ENCODE measurements at places on chromosomes 4 and X.

DNA sequence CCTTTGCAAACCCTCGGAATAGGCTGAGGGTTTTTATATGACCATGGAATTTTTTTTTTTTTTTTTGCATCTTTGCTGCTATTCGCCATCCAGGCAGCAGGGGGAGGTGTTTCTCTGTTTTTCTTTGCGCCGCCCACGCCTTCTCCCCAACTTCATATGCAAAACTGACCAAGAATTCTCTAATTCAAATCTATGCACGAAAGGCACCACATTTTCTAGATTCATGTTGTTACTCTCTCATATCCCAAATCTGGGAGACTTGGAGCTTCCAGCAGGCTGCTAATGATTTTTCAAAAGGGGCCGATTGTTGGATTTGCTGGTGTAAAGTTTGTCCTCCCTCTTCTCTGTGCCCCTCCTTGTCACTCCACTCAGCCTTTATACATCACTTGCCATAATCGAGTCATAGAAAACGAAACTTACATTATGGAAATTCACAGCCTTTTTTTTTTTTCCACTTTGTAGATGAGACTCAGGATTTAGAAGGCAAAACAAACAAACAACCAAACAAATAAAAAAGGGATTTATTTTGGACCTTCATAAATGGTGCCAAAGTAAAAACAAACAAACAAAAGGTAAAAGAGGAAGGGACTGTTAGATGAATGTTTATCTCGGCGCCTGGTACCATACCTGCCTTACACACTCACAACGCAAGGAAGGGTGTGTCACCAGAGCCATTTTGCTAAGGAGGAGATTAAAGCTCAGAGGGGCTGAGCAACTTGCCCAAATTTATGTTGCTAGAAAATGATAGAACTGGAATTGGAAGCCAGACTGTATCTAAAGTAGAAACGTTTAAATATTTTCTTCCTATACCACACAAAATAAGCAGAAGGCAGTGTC, 29.3 kb upstream of the BOD1L1 start:
- peak; percentile 10 for DNase-seq

DNA sequence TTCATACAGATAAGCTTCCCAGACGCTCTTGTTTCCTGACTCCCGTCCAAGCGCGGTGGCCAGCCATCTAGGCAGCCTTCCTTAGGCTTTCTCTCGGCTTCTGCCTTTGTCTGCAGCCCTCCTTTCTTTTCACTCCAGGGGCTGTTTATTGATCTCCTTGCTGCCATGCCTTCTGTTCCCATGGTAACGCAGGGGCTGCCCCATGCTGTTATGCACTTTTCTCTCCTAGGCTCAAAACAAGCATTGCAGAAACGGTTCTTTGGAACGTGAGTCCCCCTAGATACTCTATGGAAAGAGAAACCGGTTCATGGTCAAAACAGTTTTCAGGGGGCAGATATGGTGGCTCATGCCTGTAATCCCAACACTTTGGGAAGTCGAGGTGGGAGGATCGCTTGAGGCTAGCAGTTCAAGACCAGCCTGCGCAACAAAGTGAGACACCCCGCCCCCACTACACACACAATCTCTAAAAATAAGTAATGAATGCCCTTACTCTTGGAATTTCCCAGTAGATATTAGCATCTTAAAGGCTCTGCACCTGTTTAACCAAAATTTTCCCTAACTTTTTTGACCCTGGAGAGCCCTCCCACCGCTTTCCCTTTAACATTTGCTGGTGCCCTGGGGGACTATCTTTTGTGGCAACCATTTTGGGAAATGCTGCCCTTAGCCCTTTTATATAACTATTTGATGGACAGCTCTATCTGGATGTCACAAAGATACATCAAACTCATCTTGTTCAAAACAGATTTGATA, 53.9 kb upstream of the ZNF157 start:
- DNase-seq = no peak

GRCh38 chr4:16162891-16163290, 63.4 kb downstream of the TAPT1 start:
- no peak for DNase-seq

- no peak for DNase-seq
Observed at GRCh38 chr4:102390438-102390837, 45.2 kb upstream of the SLC39A8 start.

DNA sequence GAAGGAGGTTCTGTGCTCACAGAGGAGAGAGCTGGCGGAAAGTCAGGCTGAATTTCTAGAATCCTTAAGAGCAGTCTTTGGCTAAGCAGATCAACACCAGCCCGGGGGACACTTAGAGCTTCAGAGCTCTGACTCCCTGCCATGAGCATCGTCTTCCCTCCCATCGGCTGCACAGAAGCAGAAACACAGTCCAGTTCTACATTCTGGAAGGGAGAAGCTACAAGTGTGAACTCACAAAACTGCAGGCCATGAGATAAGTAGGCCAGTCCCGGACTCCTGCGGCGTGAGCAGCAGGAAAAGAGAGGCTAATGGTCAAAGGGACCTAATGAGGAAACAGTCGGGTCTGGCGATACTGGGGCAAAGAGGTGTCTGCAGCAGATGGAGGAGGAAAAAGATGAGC, 211.5 kb downstream of the DHX15 start:
- no peak for DNase-seq

DNA sequence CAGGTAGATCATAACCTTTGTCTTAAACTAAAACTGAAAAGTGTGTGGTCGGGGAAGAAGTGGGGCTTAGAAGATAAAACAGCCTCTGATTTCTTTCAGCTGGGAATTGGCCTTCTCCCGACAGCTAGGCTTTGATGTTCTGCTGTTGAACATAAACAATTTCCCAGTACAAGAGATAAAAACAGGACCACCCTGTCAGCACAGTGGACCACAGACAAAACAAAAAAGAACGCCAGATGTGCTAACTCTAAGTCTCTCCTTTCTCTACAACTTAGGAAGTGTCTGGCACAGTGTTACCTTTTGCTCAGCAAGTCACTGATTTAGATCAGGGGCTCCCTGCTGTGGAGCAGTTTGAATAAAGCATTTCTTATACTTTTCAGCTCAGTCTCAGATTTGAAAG, 87.5 kb upstream of the UXT start:
- no peak for DNase-seq

DNA sequence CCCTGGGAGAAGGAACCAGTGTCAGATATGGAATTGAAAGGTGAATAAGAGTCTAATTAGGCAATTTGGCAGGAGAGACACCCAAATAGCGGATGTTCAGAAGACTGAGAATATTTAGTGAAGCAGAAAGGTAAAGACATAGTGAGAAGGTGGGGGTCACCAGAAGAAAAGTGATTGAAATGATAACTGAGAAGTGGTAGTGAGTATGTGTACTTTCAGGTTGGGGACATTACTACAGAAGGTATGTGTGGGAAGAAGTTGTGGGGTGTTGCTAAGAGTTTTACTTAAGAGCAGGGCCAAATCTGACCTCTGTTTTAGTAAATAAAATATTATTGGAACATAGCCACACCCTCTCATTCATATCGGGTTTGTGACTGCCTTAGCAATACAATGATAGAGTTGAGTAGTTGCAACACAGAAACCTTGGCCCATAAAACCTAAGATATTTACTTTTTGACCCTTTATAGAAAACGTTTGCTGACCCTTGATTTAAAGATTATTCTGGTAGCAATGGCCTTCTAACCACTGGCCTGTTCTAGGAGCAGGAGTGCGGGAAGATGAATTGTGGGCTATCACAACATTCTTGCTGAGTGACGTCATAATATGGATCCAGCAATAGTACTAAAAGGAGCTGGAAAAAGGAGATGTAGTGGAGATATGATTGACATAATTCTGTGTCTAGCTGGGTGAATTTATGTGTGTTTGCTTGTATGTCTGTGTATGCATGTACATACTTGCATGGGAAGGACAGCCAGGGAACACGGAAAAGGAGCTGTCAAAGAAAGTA, 115.3 kb downstream of the HS3ST1 start:
- DNase-seq = no peak

DNA sequence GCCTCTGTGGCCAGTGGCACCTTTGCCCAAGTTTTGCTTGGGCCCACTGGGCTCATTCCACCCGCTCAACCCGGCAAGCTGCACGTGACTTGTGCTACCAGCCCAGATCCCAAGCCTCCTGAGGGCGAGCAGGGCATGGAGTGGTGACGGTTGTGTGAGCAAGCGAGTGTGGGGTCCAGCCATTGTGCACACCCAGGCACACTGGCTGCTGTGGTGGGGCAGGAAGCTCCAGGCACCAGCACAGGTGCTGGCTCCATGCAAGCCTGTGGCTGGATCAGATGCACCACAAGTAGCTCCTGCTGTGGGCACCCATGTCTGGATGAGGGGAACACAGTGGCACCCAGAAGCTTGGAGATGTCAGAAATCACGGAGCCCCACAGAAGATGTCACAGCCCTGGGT, 557.0 kb upstream of the GNPDA2 start:
- DNase-seq = no peak

GRCh38 chrX:119694601-119695534, 1.9 kb upstream of the SEPTIN6 start:
- DNase-seq = no peak

DNA sequence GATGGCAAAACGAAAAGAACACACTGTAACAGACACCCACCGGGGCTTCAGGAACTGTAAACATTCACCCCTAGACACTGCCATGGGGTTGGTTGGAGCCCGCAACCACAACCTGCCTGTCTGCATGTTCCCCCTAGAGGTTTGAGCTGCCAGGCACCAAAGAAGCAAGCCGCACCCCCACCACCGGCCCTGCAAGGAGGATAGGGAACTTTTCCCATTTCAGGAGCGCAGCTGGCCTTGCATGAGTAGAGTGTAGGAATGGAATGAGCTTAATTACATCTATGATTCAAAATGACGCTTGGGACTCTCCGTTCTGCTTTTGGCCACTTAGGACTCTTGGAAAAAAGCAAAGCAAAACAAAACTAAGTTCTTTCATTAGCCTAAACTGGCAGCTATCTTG, 243.6 kb upstream of the CTSO start:
- DNase-seq = no peak

GRCh38 chrX:154751203-154751668, 359 bp upstream of the GAB3 start:
- DNase-seq = no peak

DNA sequence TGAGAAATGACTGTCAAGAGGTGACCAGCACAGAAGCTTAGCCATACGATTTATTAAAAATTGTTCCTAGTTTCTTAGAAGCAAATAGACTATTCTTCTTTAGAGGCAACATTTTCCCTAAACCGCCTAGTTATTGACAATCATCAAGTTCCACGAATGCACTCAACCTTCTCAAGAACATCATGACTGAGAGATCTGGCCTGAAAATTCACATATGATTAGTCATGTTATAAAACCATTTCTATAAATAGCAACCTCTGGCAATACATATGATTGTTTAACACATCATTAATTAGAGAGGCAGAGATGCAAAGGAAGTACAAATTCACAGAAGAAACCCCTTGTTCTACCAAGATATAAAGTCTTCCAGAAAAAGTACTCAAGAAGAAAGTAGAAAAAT, 6.7 kb downstream of the NUP62CL start:
- DNase-seq = no peak

DNA sequence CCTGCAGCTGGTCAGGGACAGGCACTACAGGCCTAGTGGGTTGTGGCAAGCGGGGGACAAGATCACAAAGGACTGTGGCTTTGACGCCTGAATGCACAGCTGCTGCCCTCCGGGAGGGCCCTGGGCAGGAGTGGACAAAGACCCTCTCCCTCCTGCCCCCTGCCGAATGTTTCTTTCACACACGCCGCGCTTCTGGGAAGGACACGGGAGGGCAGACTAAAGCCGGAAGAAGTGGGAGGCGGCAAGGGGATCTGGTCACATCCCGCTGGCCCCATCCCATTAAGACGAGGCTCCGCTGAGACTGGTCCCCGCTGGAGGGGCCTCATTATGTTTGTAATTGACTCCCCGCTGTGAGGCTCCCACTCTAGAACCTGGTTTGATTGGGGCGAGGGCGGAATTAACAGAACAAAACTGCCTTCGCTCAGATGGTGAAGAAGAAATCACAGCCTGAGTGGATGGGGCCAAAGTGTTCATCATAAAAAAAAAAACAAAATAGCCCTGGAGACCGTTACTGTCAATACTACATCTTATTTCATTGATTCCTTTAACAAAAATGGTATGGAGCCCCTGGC, 37.8 kb upstream of the PSAPL1 start:
- no peak for DNase-seq

DNA sequence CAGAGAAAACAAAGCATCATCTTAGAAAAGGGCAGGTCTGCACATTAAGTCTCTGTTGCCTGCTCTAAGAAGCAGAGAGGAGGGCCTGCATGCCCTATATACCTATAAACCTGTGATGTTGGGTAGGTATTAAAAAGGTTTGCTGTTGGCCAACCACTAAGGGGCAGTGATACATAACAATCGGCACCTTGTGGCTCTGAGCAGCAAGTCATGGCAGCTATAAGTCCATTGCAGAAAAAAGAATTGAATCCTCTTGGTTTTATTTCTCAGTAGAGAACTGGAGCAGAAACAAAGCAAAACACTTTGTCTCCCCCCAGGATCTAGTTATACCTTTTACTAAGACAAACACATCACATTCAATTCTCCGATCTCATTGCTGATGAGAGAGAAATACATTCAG, 1364.4 kb downstream of the STIM2 start:
- DNase-seq = no peak

GRCh38 chr4:85058551-85058950, 92.1 kb upstream of the WDFY3 start:
- no peak for DNase-seq

- DNase-seq = no peak
Observed at GRCh38 chr4:53557669-53558064, 33.6 kb downstream of the LNX1 start.

- DNase-seq = peak; percentile 5
Observed at GRCh38 chr4:9812501-9813340, 31.3 kb downstream of the DRD5 start.

DNA sequence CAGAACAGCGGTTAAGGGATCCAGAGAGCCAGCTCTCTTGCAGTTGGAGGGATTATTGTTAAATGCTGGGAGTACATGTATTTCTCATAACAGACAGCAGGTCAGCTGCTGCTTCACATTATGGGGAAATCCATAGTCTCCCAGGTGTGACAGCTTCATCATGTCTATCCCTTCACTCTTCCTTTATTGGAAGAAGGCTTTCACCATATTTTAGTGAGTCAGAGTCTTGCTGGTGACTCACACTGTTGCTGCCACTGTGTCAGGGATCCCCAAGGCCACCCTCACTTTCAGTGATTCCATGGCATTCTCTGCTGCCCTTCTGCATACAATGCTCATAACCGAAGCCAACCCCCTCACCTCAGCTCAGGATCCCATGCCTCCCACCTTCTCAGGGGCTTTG, 32.9 kb upstream of the PAGE5 start:
- no peak for DNase-seq

Data from GM19239 (cell line).